ENCODE measurements at places on chromosomes 5 and 9.

- DNase-seq, result no peak
Measured at GRCh38 chr9:117725426-117725887, 21.3 kb downstream of the TLR4 start.

- no peak for DNase-seq
Measured at GRCh38 chr5:90807496-90807895, 248.9 kb downstream of the ADGRV1 start.

GRCh38 chr9:7976167-7976755 lies 176.7 kb upstream of the DMAC1 start:
- DNase-seq, result no peak

DNA sequence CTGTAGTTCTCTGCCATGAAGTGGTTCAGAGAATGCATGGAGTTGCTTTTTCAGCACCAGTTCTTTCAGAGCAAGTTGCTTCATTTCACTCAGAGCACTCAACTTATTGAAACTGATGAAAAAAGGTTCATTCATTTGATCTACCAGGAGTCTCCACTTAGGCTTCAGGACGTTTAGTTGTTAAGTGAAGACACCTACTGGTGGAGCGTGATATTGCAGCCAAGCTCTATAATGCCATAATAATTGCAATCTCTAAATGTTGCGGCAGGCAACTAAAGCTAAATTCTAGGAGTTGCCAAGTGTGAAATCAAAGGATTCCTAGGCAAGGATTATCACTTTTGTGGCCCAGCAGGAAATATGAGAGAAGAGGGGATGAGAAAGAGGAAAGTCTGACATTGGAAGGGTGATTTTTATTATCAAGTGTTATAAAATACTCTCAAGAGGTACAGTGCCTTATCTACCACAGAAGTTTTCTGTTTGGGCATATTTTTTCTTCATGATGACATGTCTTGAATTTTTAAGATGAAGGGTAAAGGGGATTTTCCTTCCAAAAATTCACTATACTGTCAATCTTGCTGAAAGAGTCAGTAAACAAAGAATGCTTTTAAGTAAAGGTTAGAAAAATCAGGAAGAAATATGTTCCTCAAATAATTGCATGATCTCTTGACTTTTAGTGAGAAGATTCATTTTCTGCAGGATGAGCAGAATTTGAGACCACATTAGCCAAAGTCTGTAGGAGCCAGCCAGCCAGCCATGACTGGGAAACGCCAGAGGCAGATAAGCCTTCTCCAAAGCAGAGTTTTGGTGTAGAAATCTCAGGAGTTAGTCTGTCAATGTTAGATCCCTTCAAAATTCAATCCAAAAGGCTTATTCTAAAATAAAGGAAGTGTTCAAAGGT lies 83.4 kb downstream of the SH3PXD2B start:
- DNase-seq, result no peak

- no peak for DNase-seq
Measured at GRCh38 chr9:19378164-19378563, 1.9 kb downstream of the RPS6 start.

DNA sequence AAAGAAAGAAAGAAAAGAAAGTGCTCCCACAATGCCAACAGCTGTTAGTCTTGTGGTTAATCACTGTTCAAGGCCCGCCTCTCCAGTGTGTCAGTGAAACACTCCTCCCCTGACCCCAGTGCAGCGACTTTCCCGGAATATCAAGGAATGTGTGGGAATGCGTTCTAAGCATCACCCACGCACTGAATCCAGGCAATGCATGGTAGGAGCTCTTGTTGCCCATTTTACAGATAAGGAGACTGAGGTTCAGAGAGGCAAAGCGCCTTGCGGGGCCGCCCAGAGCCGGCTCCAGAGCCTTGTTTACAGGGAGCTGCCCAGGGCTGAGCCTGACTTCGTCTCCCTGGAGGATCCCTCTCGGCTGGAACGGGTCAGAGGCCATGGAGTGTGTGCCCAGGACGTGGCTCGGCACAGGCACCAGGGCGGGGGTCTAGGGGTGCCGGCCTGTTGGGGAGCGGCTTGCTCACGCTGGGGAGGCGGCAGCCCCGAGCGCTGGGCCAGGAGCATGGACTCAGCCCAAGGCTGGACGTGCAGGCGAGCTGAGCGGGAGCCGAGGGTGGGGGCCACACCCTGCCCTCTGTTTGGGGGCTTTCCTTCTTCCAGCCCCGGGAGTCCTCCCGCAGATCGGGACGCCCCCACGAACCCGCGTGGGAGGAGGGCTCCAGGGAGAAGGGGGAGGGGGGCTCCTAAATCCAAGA lies 823 bp downstream of the ST6GALNAC6 start:
- DNase-seq, result no peak

GRCh38 chr5:120159155-120159554 lies 304.9 kb upstream of the PRR16 start:
- DNase-seq, result no peak

DNA sequence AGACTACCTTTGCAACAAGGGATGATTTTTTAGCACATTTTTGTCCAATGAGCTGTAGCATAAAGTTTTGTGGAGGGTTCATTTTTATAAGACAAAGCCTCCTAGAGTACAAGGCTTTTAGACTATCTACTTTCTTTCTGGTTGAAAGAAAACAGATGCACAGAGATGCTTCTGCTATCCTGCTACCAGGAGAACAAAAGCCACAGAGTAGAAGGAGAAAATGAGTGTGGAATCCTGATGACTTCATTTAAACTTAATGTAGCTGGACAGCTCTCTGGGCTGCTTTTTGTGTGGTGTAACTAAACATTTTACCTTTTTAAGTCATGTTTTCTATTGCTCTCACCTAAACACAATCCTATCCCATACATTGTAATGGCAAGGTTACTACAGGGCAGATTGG lies 1009.4 kb downstream of the TLE1 start:
- DNase-seq, result no peak

- no peak for DNase-seq
Measured at GRCh38 chr9:135879619-135880018, 27.7 kb downstream of the CAMSAP1 start.

- no peak for DNase-seq
Measured at GRCh38 chr9:136532799-136533774, 12.8 kb downstream of the NOTCH1 start.

- no peak for DNase-seq
Measured at GRCh38 chr5:174764309-174764708, 39.9 kb downstream of the MSX2 start.

DNA sequence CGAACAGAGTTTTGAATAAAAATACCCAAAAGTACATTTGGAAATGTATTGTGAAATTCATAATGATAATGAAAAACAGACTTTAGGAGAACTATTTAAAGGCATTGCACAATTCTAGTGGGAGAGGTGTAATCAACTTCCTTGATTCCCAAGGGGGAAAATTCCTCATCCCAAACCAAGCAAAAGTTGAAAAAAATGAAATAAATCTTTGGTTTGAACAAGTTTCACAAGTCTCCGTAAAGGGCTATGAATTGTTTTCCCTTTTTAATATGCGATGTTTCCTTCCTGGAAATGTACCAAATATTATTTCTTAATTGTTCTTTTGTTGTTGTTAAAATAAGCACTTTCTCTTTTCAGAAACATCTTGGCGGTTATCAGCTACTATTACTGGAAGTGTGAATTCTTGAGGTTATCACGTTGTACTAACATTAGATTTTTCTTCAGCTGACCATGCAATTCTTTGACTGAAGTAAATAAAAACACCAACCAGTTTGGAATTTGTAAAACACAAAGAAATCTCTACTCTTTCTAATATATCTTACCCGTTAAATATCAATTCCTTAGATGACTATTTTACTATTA lies 59.3 kb downstream of the SVEP1 start:
- DNase-seq, result no peak

- DNase-seq, result no peak
Measured at GRCh38 chr9:122406070-122406890, 35.5 kb downstream of the PTGS1 start.

DNA sequence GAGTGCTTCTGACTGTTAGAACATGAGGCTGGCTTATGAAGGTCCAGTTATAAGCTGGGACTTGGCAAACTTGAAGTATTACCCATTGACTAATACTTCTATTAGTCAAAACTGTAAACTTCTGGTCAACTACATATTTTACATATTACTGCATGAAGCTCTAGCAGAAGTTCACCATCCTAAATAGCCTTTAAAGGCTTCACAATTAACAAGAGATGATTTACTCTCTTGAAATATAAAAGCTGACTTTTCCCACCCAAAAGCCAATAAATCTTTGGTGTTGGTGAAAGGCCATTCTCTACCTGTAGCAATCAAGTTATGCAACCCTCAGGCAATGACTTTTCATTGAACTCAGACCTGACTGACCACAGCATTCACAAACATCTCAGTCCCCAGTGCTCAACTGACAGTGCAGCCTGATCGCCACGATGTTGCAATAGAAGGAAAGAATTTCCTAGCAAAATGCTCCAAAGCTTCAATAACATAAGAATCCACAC lies 345.6 kb downstream of the EBF1 start:
- DNase-seq, result no peak

DNA sequence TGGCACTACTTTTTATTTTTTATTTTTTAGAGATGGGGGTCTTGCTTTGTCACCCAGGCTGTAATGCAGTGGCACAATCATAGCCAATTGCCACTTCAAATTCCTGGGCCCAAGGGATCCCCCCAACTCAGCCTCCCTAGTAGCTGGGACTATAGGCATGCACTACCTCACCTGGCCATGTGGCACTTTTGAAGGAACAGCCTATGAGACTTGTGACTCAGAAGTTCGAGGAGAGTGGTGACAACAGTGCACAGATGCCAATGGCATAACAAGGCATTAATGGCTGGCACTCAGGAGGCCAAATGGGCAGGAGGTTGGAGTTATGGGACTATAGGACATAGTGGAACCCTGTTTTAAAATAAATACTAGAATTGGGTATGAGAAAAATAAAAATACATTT lies 33.7 kb downstream of the ANKRD31 start:
- DNase-seq, result no peak

GRCh38 chr5:149466457-149466972 lies 84.7 kb downstream of the CSNK1A1 start:
- no peak for DNase-seq

DNA sequence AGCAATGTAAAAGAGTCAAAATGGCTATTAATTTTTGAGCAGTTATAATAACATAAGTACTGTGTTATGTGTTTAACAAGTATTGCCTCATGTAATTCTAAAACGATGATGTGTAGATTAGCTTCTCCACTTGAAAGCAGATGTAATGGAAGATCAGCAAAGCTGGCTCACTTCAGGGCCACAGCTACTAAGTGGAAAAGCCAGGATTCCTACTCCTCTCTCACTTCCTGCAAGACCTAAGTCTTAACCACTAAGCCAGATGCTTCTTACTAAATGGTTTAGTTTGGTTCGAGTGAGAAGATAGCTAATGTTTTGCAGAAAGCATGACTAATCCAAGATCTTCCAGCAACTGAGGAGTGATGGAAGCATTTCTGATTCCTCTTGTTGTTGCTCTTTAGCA lies 15.7 kb upstream of the TNC start:
- DNase-seq, result no peak

DNA sequence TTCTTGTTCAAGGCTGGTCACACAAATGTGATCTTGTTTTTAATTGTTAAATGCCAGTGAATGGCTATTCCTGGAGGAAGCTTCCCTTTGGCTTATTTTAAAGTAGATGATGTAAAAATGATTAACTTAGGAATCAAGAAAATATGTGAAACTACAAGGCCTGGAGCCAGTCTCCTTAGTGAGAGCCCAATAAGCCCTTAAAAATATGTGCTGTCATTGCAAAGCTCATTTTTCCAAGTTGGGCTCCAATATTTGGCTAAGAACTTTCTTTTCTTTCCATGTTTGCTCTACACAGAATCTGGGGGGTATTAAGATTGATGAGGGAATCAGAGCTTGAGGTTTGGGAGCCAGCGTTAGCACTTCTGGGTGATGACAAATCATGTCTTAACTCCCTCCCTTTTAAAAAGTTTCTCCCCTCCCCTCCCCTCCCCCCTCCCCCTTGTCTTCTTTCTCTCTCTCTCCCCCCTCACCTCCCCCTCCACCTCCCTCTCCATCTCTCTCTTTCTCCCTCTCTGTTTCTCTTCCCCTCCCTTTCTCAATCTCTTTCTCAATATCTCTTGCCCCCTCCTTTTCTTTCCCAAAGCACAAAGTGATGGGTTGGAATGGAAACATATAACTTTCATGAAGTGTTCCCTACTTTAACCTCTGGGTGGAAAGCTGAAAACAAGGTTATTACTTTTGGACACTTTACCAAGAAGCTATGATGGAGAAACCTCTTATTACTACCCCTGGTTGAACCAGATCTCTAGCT lies 86.0 kb downstream of the FBXL7 start:
- DNase-seq, result no peak

- no peak for DNase-seq
Measured at GRCh38 chr9:14258660-14259239, 55.2 kb downstream of the NFIB start.

DNA sequence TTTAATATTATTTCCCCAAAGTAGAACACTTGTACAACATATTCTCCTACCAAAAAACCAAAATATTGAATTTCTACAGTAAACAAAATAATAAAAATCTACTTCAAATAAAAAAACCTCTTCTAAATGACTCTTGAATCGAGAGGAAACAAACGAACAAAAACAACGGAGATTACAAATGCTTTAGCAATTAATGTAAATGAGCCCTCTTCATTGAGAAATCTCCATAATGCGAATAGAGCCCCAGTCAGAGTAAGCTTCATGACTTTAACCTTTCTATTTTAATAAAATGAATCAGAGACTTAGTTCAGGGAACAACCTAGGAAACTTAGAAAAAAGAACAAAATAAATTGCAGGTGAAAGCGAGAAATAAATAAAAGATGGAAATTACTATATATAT lies 129.3 kb upstream of the SEMA6A start:
- no peak for DNase-seq

- no peak for DNase-seq
Measured at GRCh38 chr9:94821098-94821887, 94.8 kb downstream of the AOPEP start.

DNA sequence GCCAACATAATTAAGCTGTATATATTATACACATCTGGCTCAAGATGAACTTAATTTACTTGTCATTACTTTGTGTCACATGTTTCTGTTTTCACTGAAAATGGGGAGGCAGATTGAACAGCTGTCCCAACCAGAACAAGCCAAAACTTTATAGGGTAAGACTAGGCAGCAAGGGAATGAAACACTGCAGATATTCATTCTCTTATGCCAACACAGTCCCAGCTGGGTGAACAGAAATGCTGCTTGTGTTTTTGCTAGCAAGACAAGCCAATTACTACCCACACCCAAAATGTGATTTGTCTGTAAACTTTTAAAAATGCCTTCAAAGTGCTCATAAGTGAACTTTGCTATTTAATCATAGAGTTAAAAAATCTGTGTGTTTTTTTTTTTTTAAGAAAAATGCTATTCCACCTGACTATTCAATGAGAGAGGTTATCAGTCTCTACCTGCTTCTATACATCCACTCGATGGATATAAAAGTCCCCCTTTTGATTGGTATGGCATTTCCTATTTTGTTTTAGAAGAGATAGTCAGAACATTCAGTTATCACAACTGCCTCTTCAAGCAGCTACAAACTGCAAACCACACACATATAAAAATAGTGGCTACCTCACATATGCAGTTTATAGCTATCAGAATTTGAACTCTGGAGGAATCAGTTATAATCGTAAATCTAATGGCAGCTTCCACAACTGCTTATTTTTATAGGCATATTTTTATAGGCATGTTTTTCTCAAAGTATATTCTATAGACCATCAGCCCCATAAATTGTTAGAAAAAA lies 91.9 kb upstream of the PPP1R2B start:
- no peak for DNase-seq

GRCh38 chr9:13364271-13365000 lies 84.9 kb upstream of the MPDZ start:
- no peak for DNase-seq

GRCh38 chr5:140111011-140111858 lies 2.7 kb upstream of the PURA start:
- DNase-seq, result no peak

GRCh38 chr5:110008131-110008530 lies 318.4 kb downstream of the MAN2A1 start:
- DNase-seq, result no peak

- no peak for DNase-seq
Measured at GRCh38 chr9:97900103-97900737, 22.1 kb downstream of the TRMO start.

Data from glomerular endothelial cell (primary cell).